ENCODE measurements at places on chromosomes 5 and 9.
A peak's percentile ranks its signal among the peaks of the same experiment; 100 is the strongest.

GRCh38 chr5:101482931-101483330, 579.8 kb upstream of the ST8SIA4 start:
- no peak for DNase-seq

DNA sequence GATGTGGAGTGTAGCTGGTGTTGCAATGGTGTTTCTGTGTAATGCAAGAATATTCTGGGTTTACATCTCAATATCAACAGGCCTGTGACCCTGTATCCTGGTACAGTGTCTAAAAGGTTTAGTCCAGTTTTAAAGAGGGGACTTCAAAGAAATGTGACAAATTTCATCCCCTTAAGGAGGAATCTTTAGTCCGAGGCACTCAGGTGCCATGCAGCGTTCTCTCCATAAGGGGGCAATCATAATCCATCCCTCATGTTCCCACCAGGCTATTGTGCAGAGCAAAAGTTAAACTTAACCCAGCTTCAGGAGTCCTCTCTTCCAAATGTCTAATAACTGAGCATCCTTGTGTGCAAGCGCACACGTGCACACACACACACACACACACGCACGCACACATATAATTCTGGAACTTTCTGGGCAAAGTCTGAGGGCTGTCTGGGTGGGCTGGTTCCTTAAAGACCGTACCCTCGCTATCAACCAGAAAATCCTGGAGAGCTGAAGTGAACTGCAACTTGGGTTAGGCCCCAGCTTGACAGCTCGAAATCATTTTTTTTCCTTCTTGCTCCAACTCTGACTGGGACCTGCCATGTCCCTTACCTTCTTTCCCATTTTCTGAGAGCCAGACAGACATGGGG, 46.0 kb downstream of the CRB2 start:
- peak; percentile 77 for DNase-seq

DNA sequence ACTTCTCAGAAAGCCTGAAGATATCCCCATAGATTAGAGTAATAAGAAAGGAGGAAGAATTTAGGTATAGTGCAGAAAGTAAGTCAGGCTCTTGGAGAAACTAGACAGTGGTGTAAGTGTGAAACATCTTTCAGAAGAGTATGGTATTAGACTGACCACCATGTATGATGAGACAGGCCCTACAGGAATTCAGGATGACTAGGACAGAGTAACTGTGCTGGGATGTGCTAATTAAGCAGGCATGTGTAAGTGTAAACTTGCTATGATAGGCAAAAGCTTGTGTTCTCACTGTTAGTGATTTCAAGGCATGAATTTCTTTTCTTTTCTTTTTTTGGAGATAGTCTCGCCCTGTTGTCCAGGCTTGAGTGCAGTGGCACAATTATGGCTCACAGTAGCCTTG, 70.8 kb downstream of the RAB24 start:
- DNase-seq: no peak

DNA sequence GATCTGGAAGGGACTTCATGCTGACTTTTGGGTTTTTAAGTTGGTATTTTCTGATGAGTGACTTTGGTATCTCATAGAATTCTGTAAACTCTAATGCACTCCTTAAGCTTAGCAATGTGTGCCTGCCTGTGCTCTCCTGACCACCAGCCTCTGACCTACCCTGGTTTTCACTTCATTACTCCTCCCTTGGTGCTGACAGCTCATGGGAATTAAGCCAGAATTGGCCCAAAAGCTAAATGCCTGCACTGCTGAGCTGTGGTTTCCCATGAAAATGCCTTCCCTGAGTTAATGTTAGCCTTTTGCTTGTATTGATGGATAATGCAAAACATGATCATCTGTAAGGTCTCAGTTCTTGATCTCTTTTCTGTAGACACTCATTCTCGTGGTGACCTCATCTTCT, 308.0 kb downstream of the DOCK8 start:
- DNase-seq: no peak

- no peak for DNase-seq
These were observed 15.6 kb downstream of the AK8 start for GRCh38 chr9:132862533-132862932.

- DNase-seq: peak; percentile 14
These were observed 78.0 kb downstream of the AMBP start for GRCh38 chr9:114000063-114000454.

DNA sequence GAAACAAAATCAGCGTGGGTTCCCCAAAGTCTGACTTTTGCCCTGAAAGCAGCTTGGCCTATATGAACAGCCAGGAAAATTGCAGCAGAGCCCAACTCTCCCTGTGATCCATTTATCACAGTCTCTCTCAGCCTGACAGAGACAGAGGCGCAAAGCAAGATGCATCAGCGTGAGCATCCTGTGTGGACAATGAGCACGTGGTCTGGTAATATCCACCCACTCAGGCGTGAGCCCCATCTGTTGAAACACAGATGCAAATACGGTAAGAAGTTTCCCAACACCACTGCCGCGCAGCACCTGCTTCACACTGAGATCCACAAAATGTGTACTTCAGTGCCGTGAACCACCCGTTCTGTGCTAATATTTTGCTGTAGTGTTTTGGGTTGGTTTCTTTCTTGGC, 114.6 kb downstream of the MRPL36 start:
- DNase-seq: no peak

DNA sequence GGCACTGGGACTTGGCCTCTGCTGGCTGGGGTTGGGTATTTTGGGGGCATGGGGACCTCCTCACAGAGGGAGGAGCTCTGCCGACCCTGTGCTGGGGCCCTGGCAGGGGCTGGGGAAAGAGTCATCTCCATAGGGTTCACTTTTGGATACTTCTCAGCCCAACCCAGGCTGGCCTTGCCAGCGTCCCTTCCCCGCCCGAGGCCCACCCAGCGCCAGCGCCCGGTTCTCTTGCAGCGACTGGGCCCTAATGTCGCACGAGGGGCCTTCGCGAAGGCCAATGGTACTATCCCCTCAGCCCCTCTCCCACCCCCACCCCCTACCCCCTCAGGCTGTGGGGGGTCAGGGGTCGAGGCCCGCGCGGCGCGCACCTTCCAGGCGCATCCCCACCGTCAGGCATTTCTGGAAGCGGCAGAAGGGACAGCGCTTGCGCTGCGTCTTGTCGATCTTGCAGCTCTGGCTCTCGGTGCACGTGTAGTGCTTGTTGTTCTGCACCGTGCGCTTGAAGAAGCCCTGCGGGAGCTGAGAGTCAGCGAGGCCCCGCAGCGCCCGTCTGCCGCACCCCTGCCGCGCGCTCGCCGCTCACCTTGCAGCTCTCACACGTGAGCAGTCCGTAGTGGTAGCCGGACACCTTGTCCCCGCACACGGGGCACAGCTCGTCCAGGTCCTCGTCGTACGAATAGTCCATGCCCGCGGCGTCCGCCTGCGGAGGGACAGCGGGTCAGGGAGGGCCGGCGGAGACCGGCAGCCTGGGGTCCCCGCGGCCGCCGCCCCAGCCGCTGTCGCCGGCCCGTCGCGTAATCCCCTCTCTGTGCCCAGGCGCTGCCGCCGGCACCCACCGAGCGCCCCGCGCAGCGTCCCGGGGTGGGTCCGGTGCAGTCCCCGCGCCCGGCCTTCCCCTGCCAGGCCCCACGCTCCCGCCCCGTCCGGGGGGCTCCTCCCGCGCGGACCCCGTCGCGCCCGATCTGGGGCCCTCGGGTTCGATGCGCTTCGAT, 4.2 kb downstream of the NR5A1 start:
- peak; percentile 67 for DNase-seq

DNA sequence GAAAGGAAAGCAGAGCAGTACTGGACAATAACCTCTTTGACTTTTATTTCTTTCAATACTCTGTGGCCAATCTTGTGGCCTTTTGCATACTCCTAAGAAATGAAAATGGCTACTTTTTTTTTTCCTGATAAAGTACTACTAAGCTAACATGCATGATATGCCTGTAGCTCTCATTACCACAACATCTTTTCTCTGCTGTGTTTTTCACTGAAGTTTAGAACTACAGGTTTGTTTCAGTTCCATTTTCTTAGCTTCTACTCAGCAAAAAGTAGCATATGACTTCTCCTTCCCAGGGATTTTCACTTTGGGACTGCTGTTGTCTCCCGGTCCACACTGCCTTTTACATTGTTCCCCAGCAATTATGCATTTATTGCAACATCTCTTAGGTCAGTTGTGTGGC, 204.0 kb downstream of the KCTD16 start:
- DNase-seq: no peak

GRCh38 chr9:132732326-132733259, 62.3 kb downstream of the GTF3C4 start:
- DNase-seq: no peak

- peak; percentile 52 for DNase-seq
These were observed 62.0 kb downstream of the SUSD1 start for GRCh38 chr9:112112941-112113681.

GRCh38 chr5:163115011-163115410, 322.4 kb upstream of the CCNG1 start:
- no peak for DNase-seq

GRCh38 chr5:142276517-142276916, 48.3 kb downstream of the SPRY4 start:
- DNase-seq: no peak

DNA sequence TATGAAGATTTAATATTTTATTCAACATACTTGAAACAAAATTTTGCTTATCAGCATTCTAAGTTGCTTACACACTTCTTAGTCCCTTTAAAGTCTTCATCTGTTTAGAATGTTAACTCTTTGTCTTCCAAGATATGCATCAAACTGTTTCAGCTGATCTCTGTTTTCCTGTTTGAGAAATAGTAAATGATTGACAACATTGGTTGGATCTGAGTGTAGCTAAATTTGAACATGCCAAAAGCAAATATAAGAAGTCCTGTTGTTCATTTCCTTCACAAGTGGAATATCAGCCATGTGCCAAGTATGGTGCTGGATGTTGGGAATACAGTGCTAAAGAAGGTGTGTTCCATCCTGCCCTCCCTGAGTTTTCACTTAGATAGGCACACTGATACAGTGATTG, 430.4 kb downstream of the EBF1 start:
- DNase-seq: no peak

GRCh38 chr5:174533751-174534241, 190.6 kb upstream of the MSX2 start:
- no peak for DNase-seq

DNA sequence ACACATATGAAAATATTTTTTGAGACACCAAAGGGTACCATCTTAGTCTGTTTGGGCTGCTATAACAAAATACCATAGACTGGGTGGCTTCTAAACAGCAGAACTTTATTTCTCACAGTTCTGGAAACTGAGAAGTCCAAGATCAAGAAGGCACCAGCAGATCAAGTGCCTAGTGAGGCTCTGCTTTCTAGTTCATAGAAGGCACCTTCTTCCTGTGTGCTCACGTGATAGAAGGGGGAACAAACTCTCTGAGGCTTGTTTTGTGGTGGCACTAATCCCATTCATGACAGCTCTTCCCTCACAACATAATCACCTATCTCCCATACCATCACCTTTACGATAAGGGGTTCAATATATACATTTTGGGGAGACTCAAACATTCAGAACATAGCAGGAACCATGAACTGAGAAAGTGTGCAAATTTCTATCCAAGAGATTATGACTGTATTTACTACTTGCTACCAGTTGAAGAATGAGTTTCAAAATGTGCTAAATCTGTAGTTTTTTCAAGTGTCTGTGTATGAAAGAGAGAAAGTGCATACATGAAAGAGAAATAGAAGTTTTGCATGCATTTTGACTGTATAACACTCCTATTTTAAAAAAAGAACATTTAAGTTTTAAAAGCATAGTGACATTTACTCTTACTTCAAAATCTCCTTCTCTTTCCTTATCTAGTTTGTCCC, 207.3 kb downstream of the PARP8 start:
- DNase-seq: no peak

GRCh38 chr9:106092083-106092482, 397.7 kb downstream of the TMEM38B start:
- peak; percentile 55 for DNase-seq

DNA sequence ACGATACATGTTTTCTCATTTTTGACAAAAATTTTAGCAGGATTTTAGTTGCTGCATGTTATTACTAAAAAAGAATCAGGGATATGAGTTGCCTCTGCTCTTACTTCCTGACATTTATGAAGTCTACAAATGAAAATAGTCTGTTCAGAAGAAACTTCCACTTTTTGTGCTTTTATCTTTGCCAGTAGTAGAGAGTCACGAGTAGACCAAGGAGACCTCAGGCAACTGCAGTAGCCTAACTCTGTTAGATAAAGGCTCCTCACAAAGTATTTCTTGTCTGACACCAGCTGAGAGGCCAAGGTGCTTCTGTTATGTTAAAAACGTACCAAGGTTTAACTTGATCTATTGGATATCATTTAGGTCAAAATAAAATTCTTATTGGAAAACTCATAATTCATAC, 333.9 kb downstream of the NR2F1-AS1 start:
- DNase-seq: no peak

DNA sequence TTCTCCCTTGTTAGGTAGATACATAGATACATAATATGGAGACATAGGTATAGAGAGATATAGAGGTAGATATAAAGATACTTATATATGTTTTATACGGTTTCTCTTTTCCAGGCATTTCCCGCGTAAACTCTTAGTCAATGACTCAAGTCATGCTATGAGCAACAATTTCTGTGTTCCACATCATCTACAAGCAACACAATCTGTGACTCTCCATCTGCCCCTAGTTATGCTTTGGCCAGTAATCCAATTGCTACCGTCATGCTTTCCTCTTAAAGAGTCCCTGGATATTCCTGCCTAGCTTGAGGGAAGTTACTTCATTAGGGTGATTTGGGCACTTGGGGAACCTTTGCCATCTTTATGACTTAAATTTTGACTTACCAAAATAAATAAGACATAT, 129.0 kb upstream of the ADAMTS16 start:
- DNase-seq: no peak

DNA sequence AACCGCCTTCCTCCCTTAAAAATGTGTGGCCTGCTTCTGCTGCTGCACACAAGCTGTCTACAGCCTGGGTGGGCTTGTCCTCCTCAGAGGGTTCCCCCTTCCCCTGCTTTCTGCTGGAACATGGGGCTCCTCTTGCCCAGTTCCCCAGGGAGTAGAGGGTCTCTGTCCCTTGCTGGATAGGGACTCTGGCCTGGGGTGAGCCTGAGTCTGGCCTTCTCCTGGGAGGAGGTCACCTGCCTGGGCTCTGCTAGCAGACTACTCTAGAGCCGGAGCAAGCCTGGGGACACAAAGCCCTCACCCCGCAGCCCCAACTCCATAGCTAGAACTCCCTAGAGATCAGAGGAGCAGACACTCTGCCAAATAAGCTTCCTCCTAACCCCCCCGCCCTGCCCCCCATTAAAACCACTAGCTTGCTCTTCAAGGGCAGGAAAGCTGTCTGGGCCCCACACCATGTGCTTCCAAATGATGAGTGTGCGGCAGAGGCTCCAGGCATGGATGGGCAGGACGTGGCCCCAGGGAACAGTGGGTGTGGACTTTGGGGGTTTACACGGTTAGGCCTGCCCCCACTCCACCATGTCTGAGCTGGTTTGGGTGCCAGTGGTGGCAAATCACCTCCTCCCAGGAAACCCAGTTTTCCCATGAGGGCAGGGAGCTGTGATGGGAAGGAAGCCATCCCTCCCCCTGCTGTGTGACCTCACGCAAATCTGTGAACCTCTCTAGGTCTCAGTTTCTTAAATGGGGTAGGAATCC, 10.0 kb downstream of the TCF7 start:
- no peak for DNase-seq

- no peak for DNase-seq
These were observed 103.3 kb downstream of the CD180 start for GRCh38 chr5:67093279-67093678.
